Cortex of kidney (tissue), 1 donor: ENCODE measurements at places on chromosomes 6 and 20.

DNA sequence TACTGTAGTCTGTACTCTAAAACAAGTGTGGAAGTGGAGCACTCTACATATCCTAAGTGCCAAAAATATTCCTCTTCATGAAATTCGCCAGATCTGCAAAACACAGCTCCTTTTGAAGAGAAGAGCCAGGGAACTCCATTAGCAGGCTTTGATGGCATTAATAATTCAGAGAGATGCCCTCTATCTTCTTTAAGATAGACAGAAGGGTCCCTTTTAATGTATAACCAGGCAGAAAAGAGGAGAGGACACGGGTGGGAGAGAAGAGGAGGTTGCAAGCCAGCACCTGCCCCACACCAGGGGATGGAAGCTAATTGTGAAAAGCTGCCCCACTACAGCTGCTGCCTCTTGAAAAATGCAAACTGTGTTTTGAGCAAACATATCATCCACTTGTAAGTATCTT lies 3.7 kb upstream of the RFPL4B start:
- no peak for DNase-seq

GRCh38 chr6:17032988-17033634 lies 68.7 kb upstream of the STMND1 start:
- no peak for DNase-seq

GRCh38 chr6:159427771-159428170 lies 258.6 kb downstream of the FNDC1 start:
- DNase-seq: no peak

GRCh38 chr6:140441256-140441655 lies 1066.8 kb upstream of the CITED2 start:
- DNase-seq: no peak

- no peak for DNase-seq
Measured at GRCh38 chr6:6749702-6750491, 161.4 kb downstream of the LY86 start.

DNA sequence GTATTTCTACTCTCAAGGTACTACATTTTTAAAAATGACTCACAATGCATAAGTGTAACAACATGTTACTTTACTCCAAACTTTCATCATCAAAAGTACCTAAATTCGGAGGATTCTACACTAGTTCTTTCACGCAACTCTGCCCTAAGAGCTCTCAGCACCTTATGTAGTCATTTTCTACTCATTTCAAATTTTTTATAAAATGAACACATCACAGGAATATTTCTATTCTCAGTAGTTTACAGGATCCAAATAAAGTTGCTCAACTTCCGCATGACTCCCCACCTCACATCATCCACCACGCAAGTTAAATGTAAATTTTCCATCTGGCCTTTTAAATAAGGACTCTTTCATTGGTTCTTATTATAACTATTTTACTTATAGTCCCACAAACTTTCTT lies 344.9 kb upstream of the MANEA start:
- no peak for DNase-seq

DNA sequence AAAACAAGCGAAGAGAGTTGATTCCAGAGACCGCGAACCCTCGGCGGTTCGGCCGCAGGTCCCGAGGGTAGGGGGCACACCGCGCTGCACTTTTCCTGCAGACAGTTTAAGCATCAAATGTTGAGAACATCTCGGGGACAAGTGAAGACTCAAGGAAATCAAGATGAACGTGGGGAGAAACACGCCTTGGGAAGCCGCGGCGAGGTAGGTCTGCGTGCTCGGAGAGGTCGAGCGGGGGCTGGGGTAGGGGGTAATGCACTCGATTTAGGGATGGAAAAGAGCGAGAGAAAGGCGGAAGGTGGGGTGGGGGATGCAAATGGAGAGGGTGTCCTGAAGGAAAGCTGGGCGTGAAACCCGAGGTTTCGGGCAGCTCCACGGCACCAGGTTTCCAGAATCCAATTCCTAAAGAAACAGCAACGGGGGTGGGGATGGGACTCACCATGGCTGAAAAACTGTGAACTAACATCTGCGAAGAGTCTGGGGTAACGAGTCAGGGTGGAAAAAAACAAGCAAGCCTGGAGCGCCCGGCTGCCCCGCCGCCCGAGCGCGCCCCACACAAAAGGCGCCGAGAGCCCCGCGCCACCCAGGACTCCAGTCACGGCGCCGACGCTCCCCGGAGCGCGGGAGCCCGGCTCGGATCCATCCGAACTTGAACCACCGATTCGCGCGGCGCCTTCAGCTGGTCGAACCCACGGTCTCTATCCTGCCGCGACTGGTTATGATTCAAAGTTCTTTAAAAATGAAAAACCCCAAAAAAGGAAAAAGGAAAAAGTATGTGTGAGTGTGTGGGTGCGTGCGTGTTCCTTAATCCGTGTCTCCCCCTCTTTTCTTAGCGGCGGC lies 3.5 kb downstream of the TFAP2A start:
- DNase-seq: no peak

- no peak for DNase-seq
Measured at GRCh38 chr20:8317448-8317847, 185.4 kb downstream of the PLCB1 start.

DNA sequence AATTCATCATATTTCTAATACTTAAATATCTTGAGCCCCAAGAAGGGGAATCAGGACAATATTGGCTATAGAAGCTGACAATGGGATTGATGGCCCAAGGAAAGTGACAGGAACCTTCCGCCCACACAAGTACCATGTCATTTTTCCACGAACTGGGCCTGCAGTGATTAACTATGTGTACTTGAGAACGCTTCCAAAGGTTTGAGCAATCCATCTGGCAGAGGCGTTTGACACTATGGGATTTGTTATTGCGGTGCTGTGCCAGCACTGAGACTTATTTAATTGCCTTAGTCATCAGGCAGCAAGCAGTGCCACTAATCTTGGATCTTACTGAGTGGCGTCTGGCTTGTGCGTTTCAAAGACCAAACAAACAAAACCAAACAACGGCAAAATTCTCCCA lies 135.6 kb upstream of the UST start:
- no peak for DNase-seq

DNA sequence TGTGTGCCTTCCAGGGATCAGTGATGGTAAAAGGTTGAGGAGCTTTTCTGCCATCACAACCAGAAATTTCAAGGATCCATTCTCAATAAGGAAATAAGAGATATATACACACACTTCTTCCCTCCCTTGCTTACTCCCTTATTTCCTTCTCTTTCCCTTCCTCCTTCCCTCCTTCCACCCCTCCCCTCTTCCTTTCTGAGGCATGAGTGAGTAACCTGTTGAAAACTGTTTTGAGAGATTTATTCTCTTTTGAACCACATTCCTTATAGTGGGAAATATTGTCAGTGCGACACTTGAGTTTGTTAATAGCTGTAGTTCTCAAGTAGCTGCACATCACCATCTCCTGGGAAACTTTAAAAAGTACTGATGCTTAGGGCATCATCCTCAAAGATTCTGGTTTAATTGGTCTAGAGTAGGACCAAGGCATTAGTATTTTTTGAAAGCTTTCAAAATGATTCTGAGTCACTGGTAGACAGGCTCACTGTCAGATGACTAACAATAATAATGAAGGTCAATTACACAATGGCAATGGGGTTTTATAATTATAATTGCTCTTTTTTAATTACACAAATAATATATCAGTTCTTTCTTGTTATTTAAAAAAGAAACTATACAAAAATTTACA lies 109.9 kb downstream of the POPDC3 start:
- DNase-seq: no peak

DNA sequence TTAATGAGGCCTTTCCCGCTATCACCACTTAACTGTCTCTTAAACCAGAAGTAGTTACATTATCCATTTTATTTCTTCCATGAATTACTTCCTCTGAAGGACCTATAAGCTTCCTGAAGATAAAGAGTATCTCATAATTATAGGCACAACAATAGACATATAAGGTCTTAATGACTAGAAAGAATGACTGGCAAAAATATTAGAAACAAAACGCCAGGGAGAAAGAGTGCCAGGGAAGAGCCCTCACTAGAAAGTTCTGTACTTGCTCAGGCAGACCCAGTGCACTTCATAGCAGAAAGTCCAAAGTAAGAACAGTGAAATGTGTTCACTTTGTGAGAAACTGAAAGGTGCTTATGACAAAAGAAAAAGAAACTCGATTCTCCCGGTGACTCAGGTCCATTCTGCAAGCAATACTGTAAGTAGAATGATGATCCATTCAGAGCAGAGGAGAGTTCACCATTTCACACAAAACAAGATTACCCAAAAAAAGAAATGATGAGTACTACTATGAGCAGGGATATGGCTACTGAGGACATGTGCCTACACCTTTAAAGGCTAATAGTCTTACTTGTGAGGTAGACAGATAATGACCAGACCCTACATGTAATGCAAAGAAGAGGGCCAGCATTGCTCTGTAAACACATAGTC lies 5.5 kb downstream of the ZNF334 start:
- no peak for DNase-seq

- DNase-seq: no peak
Measured at GRCh38 chr6:166942393-166943168, 13.8 kb downstream of the RNASET2 start.

DNA sequence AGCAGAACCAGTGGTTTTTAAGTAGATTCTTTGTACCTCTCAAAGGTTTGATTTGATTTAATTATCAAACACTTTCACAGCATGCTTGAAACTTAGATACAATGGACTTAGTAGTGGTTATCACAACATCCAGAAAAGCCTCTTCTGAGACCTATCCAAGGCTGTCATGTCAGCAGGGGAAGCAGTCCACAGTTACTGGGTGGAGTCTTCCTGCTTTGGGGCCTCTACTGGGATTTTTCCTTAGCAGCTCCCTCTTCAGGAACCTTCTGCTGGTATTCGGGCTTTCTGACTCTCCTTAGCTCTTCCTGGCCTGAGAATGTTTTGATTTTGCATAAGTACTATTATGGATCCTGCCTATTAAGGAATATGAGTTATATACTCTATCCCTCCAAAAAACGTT lies 36.0 kb downstream of the ARFGEF2 start:
- DNase-seq: no peak

GRCh38 chr6:122302067-122302466 lies 97.4 kb upstream of the HSF2 start:
- DNase-seq: no peak

DNA sequence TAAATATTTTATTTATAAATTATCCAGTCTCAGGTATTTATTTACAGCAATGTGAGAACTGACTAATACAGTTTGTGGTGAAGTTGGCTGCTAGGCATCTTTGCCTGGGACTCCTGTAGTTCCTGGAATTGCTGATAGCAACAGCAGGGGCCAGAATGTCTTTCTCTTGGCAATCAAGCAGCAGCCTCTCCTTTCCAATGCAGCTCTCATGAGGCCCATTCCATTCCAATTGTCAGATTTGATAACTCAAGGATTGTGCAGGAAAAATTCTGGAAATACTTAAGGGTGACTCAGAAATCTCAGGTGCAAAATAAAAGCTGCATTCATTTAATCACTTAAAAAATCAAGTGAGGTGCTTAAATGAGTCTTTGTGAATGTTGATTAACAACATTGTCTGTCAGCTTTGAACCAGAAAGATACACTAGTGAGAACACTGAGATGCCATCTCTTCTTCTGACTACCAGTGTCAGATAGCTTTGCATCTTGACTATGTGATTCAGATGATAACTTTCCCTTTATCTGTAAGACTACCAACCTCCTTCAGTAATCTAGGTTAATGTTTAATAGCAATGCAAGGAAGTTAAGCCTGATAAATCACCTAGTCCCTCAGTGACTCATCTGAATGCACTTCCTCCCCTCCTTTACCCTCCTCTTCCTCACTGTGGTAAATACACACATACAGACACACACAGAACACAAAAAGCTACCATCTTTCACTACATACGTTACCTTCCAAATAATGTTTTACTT lies 32.1 kb upstream of the COL21A1 start:
- DNase-seq: no peak

DNA sequence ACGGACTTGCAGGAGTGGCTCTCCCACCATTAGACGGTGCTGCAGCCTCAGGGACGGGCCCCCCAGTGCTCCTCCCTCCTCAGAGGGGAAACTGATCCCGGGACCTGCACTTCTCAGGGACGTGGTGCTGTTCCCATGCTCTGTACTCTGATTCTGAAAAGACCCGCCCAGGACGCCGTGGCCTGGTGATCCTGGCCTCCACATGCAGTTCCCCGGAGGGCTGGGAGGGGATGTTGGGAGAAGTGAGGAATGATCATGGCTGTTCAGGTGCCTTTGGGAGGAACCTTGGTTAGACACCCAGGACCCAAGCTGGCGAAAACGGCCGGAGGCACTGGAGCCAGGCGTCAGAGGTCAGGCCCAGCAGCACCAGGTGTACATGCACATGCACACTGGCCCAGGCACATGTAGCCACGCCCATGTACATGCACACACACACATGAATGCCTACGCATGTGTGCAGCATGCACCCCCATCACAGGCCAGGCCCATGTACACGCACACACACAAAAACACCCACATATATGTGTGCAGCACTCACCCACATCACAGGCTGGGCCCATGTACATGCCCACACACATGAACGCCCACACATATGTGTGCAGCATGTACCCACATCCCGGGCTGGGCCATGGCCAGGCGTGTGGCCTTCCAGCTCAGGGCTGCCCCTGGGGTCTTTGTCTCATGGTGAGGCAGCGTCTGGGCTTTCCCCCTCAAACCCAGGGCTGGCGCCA lies 52.6 kb upstream of the DACT2 start:
- no peak for DNase-seq

- no peak for DNase-seq
Measured at GRCh38 chr6:149439626-149440025, 39.6 kb downstream of the SUMO4 start.

DNA sequence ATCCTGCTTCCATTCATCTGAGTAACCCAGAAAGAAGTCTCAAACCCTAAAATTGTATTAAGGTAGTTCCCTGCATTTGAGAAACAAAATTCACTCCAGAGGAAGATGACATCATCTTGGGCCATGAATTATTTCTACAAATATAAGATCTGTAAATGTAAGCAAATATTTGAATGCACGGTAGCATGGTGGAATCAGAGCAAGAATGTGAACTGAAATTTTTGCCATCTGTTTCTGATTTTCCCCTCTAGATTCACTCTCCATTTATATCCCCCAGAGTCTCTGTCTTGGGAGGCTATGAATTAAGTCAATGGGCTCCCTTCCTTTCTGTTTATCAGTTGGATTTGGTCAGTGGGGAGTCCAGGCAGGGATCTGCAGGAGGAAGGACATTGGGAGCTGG lies 5.8 kb upstream of the MAP3K5 start:
- DNase-seq: no peak

DNA sequence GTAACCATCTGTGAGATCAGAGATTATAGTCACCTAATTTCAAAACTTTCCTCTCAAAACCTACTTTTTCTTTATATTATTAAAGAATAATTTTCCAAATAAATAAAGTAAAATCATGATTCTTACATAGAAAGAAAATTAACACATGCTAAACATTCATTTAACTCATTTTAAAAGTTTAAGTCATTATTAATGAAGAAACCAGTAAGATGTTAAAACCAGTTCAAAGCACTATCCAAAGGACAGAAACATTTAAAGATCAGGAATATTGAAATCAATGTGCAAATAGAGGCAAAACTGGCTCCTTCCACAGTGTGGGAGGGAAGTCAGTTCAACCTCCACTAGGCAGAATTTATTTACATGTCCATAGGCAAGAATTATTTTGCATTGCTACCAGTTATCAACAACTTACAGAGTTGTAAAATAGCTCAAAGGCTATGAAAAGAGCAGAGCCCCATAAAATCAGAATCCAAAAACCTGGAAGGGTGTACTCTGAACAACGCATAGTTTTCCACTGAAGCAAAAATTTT lies 146.9 kb downstream of the KHDC1L start:
- no peak for DNase-seq
